Activated gamma-delta T cell treated with anti-CD3 and anti-CD28 coated beads, Interleukin-2, amount 50 U/mL, for 16 hours (primary cell): ENCODE measurements at places on chromosomes 16 and 17.

DNA sequence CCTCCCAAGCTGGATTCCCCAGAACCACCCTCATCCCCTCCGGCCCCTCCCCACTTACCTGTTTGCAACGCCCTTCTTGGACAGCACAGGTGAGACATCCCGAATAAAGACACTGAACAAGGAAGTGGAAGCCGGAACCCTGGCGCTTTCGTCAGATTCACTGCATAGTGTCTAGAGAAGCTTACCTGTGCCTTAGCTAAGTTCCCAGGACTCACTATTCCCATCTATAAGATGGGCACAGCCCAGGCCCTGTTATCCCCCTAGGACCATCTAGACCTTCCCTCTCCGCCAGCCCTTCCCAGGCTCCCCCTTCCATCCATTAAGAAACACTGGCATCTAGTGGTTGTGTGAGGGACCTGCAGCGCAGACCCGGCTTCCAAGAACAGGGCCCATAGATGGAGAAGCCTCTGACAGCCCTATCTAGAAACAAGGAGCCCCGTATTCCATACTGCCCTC lies 26.9 kb upstream of the RPL38 start:
- peak; percentile 14 for DNase-seq

GRCh38 chr16:88337021-88337420 lies 45.7 kb upstream of the ZNF469 start:
- DNase-seq: no peak

DNA sequence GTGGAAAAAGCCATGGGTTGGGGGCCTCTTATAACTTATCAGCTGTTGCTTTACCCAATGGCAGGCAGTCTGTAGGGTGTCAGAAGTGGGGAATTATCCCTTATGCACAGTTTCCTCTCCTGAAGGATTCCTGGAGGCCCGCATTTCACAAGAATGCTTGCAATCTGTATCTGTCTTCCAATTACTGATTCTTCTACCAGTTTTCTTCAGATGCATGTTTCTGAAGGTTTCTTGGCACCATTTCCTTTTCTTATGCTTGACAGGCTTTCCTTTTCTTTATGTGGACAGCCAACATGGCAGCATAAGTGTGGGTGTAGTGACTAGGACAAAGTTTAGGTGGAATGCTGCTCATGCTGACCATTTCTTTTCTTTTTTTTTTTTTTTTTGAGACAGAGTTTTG lies 36.1 kb downstream of the MAP3K3 start:
- DNase-seq: no peak

- no peak for DNase-seq
Observed at GRCh38 chr16:769184-769784, 8.8 kb downstream of the MSLN start.

GRCh38 chr16:87602821-87603683 lies 744 bp downstream of the JPH3 start:
- no peak for DNase-seq
